NCI-H1930 (cell line): ENCODE measurements at places on chromosomes 11 and 22.

DNA sequence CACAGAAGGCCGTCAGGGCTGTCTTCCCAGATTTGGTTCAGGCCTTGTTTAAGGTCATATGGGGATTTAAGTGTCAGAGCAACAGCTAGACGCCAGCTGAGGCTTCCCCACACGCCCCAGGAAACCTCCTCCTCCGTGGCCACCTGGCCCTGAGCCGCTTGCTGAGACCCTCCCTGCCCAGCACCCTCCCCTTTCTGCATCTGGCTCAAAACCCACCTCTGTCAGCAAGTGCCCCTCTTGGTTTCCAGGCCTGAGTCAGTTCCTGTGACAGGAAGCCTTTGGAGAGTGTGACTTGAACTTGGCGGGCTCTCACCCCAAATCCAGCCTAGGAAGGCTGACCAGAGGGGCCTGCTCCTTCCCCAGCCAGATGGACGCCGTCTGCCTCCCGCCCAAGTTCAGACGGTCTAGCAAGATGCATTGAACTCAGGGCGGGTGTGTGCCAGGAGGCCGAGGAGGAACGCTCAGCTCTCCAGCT lies 561 bp downstream of the FXYD2 start:
- no peak for DNase-seq

GRCh38 chr11:32290783-32291182 lies 144.6 kb downstream of the WT1 start:
- DNase-seq = no peak

GRCh38 chr22:27381552-27381951 lies 420.0 kb downstream of the MN1 start:
- no peak for DNase-seq

DNA sequence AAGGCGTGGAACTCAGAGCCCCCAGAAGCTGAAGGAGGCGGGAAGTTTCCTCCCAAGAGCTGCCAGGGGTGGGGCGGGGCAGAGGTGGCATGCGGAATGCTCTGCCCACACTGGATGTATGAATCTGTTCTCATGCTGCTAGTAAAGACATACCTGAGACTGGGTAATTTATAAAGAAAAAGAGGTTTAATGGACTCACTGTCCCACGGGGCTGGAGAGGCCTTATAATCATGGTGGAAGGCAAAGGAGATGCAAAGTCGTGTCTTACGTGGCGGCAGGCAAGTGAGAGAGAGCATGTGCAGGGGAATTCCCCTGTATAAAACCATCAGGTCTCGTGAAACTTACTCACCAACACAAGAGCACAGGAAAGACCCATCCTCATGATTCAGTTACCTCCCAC lies 57.6 kb downstream of the SMIM38 start:
- DNase-seq = no peak

- DNase-seq = no peak
Observed at GRCh38 chr22:38866024-38866398, 6.0 kb downstream of the CBX6 start.

GRCh38 chr11:19553683-19554333 lies 158.8 kb upstream of the NAV2 start:
- DNase-seq = peak; percentile 79

- no peak for DNase-seq
Observed at GRCh38 chr11:112408517-112408916, 147.9 kb upstream of the PLET1 start.

DNA sequence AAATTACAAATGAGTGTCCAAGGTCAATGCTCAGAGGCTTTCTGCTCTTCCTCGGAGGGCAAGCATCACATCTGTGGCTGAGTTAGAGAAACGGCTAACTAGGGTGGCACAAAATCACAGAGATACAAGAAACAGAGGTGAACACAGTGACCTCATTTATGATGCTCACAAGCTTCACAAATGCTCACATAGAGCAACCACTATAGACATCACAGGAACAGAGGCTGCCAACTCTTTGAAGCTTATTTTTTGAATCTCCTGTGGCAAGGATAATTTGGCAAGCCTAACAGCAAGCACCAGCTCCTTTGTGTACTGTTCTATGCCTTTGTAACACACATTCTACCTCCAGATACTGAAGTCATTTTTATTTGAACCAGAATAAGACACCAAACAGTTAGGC lies 416.5 kb upstream of the DDI1 start:
- no peak for DNase-seq

- DNase-seq = no peak
Observed at GRCh38 chr11:9489080-9489765, 28.4 kb downstream of the ZNF143 start.

GRCh38 chr11:79508461-79508860 lies 67.6 kb upstream of the TENM4 start:
- no peak for DNase-seq

DNA sequence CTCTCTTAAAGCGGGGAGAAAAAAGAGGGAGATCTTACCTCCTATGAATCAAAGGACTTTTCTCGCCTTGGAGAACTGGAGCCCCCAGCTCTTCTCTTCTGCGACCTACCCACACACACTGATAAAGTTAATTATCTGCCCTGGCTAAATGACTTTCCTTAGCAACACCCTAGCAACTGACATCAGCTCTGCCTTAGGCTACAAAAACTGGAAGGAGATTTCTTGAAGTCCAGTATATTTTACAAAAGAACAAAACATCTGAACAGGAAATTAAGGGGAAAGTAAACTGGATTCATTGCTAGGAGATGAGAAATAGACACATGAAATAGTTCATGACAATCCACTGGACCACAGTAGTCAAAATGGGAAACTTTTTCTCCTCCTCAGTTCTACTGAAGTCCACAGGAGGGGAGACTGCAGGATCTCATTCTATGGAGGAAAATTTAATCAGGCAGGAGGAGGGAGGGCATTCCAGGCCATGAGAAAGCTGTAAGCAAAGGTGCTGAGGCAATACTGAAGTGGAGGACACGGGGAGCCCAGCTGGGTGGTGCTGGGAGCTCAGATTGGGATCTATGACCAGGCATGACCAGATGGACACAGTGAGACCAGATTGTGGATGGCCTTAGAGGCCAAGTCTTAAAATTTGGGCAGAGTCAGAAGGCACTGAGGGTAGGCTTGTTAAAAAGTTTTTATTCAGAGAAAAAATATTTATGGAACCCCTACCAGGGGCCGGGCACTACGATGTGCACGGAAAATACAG lies 3.7 kb upstream of the SPON1 start:
- DNase-seq = no peak

- DNase-seq = no peak
Observed at GRCh38 chr22:43289531-43289963, 53.6 kb downstream of the SCUBE1 start.

DNA sequence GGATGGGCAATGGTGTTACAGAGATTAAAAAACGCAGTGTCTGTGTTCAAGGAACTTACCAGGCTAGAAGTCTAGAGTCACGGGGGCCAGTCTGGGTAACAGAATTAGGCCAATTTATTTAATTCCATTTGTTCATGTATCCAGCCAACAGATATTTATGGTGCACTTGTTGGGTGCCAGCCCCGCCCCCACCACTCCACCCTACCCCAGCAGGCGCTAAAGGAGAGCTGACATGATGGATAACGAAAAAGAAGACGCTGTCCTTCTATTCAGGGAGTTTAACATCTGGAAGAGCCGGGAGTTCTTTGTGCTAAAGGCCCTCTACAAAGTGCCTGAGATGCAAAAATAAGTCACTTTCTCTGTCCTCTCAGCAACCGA lies 1.1 kb upstream of the BMAL1 start:
- no peak for DNase-seq

GRCh38 chr22:50197000-50197800 lies 3.6 kb upstream of the SELENOO start:
- DNase-seq = no peak

DNA sequence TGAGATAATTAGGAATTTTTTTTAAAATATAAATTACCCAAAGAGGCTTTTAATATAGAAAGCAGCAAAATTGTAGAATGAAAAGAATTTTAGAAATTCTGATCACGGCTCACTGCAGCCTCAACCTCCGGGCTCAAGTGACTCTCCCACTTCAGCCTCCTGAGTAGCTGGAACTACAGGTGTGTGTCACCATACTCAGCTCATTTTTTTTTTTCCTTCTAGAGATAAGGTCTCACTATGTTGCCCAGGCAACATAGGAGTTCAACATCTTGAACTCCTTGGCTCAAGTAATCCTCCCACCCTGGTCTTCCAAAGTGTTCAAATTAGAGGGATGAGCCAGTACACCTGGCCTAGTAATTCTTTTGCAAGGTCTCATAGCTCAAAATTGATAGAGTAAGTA lies 76.7 kb downstream of the ATG16L2 start:
- no peak for DNase-seq

- DNase-seq = no peak
Observed at GRCh38 chr11:95135155-95135554, 45.5 kb downstream of the ENDOD1 start.

DNA sequence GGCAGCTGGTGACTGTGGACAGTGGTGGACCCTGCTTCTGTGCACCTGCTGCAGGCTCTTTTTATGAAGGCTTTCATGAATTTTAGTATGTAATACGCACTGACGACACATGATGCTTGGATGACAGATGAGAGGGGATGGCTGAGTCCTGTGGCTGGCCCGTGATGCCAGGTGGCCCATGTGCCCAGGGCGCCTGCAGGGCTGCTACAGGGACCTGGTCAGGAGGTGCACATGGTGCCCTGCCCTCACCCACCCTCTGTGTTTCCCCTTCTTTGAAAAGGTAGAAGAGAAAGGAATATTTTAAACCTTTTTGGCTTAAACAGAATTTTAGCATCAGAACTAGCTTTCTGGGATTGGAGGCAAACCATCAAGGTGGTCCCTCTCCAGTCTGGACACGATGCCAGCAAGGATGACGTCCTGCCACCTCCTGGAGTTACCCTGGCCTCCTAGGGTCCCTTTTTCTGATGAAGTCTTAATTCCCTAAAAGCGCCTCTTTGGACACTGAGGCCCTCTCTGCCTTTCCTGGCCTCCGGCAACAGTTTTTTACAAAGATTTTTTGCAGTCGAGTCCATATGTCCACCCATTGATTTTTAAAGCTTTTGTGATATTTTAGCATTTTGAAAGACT lies 5.4 kb upstream of the RANBP1 start:
- DNase-seq = no peak

DNA sequence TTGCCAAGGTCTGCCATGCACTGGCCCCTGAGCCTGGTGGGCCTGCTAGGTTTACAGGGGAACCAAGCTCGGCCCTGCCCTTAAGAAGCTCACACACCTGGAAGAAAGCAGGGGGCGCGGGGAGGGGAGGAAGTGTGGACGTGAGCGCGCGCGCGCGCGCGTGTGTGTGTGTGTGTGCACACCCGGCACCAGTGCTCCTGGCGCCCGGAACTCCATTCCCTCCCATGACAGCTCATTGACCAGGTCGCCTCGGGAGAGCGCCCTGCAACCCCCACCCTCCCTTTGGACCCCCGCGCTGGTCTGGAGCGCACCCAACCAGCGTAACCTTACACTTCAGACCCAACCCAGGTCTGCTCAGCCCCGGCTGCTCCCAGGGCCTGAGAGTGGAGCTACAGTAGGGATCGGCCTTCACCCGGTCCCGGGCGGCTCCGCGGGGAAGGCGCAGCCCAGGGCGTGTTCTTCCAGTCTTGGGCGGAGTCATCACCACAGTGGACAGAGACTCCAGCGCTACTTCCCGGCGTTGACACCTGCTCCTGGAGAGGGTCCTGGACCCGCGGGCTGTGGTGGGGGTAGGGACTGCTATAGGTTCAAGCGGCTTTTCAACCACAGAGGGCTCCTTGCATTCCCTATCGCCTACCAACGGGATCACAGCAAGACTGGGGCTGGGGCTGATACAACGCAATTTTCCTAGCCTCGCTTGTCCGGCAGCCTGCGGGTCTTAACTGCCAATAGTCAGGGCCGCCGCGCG lies 1.5 kb downstream of the GALNT18 start:
- no peak for DNase-seq

- DNase-seq = no peak
Observed at GRCh38 chr11:47524291-47524874, 28.5 kb downstream of the CELF1 start.

GRCh38 chr22:48449466-48450187 lies 1378.0 kb downstream of the BRD1 start:
- DNase-seq = no peak

- no peak for DNase-seq
Observed at GRCh38 chr11:62592989-62593421, 1.7 kb upstream of the TUT1 start.

DNA sequence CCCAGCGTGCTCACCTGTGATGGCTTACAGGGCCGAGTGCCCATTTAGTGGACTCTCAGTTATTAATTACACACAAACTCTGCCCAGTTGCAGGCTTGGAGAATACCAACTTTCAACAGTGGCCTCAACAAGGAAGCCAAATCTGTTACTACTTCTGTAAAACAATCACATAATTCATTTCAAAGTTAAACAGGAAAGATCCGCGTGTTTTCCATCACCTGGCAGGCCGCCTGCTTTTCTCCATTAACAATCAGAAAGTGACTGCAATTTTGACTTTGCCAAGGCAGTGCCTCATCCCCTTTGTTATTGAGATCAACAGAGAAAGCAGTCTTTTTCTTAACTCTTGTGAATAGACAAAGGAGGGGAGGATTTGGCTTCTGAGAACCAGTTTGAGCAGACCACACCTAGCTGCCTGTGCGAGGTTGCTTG lies 77.7 kb downstream of the BARX2 start:
- no peak for DNase-seq

GRCh38 chr22:46834021-46834737 lies 71.7 kb downstream of the TBC1D22A start:
- no peak for DNase-seq

DNA sequence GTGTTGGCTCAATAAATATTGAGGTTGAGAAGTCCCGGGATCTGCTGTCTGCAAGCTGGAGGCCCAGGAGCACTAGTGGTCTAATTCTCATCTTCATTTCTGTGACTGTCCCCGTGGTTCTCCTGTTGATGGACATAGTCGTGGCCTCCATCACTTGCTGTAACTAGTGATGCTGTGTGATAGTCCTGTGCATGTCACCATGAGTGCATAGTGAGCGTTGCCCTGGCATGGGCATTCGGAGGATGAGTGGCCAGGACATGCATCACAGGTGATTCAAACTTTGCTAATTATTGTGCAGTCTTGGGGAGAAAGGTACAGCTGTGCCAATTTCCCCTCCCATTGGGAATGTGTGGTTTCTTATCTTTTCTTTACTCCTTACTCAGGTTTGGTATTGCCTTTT lies 902.2 kb downstream of the BRD1 start:
- no peak for DNase-seq

DNA sequence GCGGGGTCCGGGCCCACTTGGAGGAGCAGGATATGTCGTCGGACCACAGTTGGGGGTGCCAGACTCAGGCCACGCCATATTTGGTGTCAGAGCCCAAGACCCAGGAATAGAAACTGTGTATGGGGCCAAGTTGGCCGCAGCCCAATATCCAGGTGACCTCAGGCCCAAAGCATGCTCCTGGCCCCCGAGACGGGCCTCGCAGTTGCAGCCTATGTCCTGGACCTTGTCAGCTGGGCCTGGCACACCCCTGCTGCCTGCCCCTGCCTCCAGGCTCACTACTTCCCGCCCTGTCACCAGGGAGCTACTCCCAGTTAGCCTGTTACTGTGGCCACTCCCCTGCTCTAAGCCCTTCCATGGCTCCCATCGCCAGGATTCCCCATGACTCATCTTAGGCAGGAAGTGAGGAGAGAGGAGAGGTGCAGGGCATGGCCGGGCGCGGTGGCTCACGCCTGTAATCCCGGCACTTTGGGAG lies 23.1 kb downstream of the A4GALT start:
- no peak for DNase-seq

GRCh38 chr11:88266919-88267318 lies 70.6 kb downstream of the CTSC start:
- DNase-seq = no peak

- DNase-seq = no peak
Observed at GRCh38 chr22:28869736-28870135, 13.6 kb upstream of the ZNRF3 start.

- DNase-seq = no peak
Observed at GRCh38 chr11:35118906-35119305, 20.1 kb upstream of the CD44 start.

- DNase-seq = no peak
Observed at GRCh38 chr22:43085658-43086606, 3.3 kb downstream of the TTLL1 start.
